ENCODE measurements at places on chromosomes 6 and 20.

DNA sequence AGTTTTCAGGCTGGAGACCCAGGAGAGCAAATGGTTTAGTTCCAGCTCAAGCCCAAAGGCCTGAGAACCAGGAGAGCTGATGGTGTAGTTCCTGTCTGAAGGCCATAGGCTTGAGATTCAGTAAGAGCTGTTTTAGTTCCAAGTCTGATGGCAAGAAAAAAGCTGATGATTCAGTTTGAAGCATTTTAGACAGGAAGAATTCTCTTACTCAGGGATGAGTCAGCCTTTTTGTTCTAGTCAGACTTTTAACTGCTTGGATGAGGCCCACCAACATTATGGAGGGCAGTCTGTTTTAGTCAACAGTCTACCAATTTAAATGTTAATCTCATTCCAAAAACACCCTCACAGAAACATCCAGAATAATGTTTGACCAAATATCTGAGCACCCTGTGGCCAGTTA, 2.5 kb downstream of the ZSCAN26 start:
- DNase-seq, result no peak

DNA sequence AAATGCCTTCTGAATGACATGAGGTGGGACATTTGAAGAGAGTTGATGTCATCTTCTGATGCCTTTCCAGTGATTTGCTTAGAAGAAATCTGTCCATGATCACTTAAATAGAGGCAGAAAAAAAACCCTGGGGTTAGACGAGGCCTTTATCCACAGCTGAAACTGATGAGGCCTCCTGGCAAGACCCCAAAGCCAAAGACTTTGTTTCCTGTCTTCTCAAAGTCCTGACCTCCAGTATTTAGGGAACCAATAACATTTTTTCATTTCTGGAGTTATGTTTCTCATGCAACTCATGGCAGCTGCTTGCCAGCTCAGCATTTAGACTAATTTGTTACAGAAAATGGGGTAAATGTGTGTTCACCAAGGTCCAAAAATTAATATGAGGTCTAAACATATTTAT, 248.0 kb upstream of the PRDM1 start:
- DNase-seq, result no peak

- no peak for DNase-seq
Observed at GRCh38 chr6:80969439-80969838, 783.0 kb downstream of the TENT5A start.

GRCh38 chr6:108453601-108454185, 107.0 kb upstream of the FOXO3 start:
- no peak for DNase-seq

DNA sequence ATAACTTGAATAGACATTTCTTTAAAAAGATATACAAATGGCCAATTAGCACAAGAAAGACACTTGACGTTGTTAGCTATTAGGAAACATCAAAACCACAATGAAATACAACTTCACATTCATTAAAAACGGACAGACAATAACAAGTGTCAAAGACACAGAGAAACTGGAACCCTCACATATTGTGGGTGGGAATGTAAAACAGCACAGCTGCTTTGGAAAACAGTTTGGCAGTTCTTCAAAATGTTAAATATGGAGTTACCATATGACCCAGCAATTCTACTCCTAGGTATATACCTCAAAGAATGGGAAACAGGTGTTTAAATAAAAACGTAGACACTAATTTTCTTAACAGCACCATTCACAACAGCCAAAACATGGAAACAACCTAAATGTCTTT, 100.5 kb upstream of the SLC22A23 start:
- DNase-seq, result no peak

GRCh38 chr20:10610251-10610650, 63.5 kb downstream of the JAG1 start:
- DNase-seq, result no peak

DNA sequence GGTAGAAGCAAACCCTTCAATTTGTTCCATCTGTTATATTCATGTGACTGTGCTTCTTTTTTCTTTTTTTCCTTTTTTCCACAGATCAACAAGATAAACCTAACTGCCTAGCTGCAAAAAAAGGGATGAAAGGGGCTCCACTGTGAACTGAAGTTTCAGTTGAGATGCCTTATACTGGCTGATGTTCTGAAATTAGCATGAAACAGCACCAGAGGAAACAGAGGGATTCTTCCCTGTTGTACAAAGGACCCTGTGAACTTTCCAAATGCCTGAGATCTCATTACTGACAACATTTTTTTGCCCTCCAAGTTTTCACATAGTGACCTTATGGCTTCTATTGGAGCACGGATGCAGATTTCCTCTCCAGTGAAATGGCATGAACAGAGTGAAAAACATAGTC, 302.7 kb upstream of the TFAP2D start:
- no peak for DNase-seq

DNA sequence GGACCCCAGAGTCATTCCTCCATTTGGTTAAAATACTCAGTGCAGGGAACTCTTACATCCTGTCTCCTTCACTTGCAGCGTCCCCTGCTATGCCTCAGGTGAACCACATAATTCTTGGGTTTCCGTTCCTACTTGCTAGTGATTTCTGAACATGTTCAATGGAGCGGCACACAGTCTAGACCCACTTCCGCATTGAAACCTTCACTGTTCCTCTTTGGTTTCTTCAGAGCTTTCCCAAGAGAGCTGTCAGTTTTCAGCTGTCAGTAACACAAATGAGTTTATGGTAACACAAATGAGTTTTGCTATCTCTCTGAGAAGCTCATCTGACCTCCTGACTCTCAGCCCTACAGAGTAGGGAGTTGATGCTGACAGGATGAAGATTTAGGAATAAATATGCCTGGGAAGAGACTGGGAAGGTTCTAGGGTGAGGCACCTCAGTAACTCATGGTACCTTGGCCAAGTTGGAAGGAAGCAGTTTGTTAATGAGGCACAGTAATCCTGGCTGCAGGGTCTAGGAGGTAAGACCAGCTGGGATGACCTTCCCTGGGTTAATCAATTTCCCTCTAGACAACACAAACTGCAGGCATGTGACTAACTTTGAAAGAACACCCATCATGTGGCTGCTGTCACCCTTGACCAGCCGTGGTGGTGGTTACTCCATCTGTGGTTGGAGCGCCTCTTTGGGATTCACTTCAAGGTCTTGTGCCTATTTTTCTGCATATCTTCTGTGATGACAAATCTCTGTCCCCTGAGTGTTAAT, 5.4 kb downstream of the SYS1 start:
- DNase-seq, result no peak

DNA sequence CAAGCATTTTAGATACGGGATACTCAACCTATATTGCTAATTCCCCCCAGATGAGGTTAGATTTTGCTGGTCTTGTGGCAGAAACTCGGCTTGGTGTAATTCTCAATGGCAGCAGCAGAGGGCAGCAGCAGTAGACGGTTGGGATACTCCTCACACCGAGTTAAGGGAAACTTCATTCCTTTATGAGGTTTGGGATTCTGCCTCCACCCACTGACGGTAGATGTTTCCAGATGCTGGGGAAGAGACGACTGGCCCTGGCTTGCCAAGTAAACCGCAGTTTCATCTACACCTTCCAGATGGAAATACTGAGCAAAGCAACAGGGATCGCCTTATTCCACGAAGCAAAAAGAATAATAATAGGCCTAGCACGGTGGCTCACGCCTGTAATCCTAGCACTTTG, 8.2 kb upstream of the TBC1D7 start:
- DNase-seq, result peak; percentile 77

DNA sequence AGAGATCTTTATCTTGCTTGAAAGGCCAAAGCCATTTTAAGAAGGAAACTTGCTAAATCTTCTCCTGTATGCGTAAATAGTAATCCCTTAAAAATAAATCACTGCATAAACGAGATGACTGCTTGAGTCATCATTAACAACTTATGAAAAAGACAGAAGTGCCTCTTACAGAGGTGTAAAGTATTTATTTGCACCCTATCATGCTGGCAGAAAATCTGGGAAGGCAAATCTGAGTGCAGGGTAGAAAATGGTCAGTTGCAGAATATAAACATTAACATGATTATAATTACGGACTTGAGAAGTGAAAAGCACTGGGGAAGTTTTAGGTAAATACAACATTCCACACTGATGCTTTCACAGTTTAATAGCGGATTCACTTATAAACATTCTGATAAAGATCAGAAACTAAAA, 67.5 kb upstream of the FBXO30 start:
- DNase-seq, result no peak

DNA sequence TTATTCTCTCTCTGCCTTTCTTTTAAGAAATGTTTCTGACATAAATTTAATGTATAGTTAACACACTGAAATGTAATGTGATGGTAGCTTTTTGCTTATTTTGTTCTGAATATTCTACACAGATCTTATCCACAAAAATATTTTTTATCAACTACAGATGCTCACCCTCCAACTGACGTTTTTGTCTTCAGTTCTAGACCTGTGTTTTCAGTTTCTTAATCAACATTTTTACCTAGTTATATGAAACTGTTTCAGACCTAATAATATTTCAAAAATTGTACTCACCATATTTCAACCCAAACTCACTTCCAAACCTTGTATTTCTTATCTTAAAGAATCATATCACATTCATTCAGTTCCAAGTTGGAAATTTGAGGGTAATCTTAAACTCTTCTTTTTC, 452.8 kb downstream of the RFPL4B start:
- DNase-seq, result no peak

- peak; percentile 32 for DNase-seq
Observed at GRCh38 chr20:31943052-31943471, 8.8 kb downstream of the PDRG1 start.

GRCh38 chr20:33445881-33446625, 2.5 kb upstream of the SNTA1 start:
- DNase-seq, result no peak

- DNase-seq, result no peak
Observed at GRCh38 chr6:126797981-126798380, 320.5 kb upstream of the RSPO3 start.

DNA sequence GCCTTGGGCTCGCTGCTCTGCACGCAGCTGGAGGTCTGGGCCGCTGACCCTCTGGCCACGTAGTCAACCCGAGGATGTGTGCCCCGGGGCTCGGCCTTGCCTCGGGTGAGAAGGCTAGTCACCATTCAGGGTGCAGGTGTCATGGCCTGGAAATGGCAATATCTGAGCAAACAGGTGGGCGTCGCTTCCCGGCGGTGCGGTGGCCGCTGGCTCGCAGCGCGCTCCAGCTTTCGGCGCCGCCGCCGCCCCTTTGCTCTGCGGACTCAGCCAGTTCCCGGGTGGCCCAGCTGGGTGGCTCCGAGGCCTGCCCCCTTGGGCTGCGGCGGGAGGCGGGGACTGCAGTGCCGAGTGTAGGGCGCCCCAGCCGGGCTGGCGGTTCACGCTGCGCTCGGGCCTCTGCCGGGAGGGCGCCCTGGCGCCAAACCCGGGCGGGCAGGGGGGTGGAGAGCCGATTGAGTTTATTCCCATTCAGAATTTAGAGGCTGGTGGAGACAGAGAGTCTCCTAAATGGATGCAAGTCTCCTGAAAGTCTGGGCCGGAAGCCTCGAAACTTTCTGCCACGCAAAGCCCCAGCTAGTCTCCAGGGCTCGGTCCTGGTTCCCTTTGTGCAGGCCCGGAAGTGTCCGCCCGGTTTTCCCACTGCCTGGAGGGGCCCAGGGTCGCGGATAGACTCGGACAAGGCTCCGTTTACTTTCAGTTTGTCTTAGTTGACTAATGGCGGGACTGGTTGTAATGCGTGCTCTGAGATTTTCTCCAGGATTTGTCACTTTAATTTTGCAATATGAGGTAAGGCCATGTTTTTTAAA, 11.3 kb upstream of the TFAP2A start:
- no peak for DNase-seq

GRCh38 chr6:156910938-156911337, 133.8 kb downstream of the ARID1B start:
- no peak for DNase-seq

- no peak for DNase-seq
Observed at GRCh38 chr20:62293946-62294345, 8.9 kb upstream of the ADRM1 start.

DNA sequence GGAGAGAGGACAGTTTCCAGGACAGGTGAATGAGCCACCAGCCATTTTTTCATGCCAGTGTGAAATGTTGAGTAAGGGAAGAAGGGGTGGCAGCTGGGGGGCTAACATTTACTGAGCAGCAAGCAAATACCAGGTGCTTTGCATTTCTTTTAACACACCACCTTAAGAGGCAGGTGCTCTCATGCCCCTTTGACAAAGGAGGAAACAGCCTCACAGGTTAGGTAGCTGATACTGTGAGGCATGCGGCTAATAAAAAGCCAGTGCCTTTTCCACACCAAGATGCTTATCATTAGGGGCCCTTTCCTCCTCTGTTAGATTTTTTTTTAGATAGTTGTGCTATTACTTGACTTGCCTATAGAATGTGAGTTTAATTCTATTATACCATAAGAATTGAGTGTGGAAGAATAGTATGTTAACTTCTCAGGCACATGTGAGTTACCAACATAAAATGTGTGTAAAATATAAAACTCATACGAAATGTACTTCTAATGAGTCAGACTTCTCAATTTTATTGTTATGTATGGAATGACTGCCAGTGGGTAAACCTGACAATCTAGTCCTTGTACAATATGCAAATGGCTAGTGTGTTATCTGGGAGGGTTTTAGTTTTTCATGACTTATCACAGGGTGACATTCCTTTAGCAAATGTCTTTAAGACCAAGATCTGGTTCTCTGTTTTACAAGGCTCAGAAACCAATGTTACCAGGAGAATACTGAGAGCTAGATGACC, 260.0 kb downstream of the TMEM242 start:
- DNase-seq, result no peak

DNA sequence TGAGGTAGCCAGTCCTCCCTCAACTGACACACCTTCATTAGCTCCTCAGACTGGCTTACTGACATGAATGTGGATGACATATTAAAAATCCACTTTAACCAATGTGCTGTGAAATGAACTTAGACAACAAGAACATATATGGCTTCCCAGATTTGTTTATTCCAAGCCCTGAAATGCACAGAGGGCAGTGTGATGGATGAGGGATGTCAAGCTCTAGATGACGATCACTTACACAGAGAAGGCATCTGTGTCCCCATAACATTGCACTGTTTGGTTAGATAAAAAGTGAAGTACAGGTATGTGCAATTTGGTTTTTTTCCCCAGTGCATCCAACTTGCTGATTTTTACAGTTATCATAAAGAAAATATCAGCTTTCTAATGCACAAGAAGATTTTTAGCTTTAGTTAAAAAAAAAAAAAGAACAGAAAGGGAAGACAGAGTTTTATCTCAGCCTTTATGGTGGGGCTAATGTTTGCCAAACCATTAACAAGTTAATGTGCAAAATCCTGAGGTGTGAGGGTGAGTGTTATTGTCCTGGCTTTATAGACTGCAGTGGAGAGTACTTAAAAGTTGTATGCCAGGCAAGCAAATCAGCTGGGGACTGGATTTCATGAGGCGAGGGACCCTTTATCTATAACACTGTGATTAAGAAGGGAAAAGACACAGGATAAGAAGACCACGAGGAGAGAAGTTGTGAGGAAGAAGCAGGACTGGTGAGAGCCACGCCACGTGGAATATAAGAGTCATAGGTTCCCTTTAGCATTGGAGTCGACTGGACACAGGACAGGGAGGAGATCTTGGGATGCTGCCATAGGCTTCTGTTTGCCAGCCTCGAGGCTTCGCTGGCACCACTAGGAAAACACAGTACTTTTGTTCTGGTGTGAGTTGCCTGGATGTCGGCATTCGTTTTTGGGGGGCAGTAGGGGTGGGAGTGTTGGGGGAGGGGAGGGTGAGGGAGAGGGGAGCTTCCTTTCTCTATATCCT, 90.0 kb upstream of the BACH2 start:
- DNase-seq, result no peak

Data from left cardiac atrium (tissue), 4 donors.